Stimulated activated CD4-positive, alpha-beta T cell treated with anti-CD3 and anti-CD28 coated beads, Interleukin-1b, Interleukin-23, amount 100 ng/mL, for 4 hours (primary cell): ENCODE measurements at places on chromosomes 6 and 20.

DNA sequence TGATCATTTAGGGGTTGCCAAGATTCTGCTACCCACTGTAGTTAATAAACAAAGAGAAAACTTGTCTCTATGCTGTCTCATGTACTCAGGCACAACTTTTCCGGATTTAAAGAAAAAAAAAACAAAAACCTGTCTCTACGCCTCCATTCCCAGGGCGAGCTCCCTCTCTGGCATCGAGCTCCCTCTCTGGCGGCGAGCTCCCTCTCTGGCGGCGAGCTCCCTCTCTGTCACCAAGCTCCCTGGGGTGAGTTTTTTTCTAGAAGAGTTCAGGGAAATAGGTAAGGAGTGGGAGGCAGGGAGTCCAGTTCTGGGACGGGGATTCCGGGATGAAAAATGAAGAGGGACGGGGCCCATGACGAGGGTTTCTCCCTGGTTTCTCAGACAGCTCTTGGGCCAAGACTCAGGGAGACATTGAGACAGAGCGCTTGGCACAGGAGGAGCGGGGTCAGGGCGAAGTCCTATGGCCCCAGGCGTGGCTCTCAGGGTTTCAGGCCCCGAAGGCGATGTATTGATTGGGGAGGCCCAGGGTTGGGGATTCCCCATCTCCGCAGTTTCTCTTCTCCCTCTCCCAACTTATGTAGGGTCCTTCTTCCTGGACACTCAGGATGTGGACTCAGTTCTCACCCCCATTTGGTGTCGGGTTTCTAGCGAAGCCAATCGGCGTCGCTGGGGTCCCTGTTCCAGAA, 16.5 kb upstream of the HLA-A start:
- no peak for DNase-seq

DNA sequence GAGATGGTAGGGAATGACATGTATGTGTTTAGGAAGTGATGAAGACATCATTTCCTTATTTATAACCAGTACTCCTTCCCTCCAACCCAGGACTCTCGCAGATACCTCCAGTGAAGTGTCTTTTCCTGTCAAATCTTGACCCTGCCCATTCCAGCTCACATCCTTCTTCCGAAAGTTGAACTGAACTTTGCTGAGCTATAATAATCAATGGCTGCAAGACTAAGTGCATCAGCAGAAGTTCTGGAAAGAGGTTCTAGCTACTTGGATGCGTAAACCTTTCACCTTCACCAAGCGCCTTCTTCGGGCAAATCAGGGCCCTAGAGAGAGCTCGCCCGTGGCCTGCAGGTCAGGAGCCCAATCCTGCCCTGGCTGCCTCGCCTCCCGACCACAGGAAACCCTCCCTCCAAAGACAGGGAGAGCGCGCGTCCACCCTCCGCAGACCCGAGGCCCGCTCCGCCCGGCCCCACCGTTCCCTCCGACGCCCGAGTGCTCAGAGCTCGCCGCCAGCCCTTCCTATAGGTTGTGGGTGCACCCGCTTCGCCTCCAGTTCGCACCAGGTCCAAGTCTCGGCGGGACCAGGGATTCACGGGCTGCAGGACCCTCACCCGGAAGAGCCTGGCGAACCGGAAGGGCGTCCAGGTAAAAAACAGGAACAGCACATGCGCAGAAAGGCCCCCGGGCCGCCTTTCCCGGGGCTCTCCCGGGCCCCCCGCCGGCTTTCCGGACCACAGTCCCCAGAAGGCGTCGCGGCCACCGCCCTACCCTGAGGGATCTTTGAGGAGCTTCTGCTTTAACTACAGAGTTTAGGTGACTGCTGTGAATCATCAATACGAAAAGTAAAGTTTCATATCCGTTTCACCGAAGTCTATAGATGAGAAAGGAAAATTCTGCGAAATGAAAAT, at the start of gene ZNF334:
Gene ZNF334, minus strand, starts transcription at position 617 of the 902 bp plus-strand sequence. CDS start 1,457 bp downstream, outside the sequence.
- no peak for DNase-seq

GRCh38 chr6:20877008-20877937, 343.0 kb downstream of the CDKAL1 start:
- DNase-seq, result no peak

- no peak for DNase-seq
These were observed 626.6 kb upstream of the ADGRB3 start for GRCh38 chr6:68008445-68008844.

DNA sequence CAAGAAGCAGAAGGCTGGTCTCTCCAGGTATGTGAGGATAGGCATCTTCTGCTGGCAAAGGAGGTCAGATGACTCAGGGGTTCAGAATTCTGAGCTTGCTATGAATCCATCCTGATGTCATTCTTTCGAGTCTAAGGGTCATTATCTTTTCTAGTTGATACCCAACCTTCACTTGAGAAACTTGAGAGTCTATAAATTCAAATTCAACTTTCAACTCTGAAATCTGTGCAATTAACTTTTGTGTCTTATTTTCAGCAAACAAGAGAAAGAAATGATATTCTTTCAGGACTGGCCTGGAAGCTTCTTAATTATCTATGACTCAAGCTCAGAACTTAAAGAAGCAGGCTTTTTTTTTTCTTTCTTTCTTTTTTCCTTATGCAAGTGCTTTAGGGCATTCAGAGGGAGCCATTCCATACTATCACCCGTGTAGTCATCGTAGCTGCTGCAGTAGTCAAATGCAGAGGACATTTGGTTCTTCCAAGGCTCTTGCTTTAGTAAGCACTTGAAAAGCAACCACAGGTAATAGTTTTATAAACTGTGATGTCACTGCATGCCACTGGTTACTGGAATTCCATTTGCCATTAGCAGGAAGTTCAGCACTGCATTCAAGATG, 93.0 kb downstream of the ADTRP start:
- no peak for DNase-seq

GRCh38 chr6:55566036-55566710, 12.8 kb downstream of the HMGCLL1 start:
- no peak for DNase-seq

DNA sequence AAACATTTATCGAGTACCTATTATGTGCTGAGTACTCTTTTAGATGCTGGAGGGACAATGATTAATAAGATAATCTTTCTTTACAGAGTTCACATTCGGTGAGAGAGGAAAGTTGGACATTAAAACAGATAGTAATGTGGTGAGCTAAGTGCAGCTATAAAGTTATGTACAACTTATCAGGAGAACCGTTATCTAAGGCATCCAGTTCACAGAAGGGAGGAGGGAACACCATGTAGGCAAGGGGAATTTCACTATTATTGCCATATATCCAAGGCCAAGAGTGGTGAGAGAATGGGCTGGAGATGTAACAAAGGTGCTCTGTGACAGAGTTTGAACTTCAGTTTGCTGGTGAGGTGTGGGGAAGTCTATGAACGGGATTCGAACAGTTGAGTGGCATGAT, 105.8 kb downstream of the CARMIL1 start:
- no peak for DNase-seq

DNA sequence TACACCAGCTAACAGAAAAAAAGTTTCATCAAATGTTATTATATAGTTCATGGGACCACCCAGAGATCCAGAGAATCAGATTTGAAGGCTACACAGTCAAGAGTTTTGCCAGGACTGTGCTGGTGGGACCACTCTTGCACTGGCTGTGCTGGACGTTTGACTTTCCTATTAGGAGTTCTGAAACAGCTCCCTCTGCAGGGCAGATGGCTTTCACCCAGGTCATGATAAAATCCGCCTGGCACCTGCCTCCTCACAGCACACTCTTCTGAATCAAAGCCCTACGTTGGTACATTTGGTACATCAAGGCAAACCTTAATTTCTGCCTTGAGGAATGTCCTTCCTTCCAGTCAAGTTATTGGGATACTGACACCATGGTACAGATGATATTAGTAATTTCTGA, 302.1 kb downstream of the ZNF217 start:
- no peak for DNase-seq

DNA sequence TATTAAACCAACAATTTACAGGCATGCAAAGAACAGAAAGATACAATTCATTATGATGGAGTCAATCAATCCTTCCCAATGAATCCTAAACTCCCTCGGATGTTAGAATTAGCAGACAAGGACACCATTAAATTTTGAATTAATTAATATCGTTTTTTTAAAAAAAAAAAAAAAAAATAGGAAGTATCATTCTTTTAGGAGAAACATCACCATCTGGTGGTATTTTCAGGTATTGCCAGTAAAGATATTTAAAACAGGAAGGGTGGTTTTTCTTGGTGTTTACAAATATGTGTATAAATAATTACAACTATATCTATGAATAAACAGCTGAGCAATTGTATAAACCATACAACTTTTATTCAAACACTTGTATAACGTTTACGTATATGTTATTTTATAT, 564.4 kb downstream of the HAO1 start:
- DNase-seq, result no peak

DNA sequence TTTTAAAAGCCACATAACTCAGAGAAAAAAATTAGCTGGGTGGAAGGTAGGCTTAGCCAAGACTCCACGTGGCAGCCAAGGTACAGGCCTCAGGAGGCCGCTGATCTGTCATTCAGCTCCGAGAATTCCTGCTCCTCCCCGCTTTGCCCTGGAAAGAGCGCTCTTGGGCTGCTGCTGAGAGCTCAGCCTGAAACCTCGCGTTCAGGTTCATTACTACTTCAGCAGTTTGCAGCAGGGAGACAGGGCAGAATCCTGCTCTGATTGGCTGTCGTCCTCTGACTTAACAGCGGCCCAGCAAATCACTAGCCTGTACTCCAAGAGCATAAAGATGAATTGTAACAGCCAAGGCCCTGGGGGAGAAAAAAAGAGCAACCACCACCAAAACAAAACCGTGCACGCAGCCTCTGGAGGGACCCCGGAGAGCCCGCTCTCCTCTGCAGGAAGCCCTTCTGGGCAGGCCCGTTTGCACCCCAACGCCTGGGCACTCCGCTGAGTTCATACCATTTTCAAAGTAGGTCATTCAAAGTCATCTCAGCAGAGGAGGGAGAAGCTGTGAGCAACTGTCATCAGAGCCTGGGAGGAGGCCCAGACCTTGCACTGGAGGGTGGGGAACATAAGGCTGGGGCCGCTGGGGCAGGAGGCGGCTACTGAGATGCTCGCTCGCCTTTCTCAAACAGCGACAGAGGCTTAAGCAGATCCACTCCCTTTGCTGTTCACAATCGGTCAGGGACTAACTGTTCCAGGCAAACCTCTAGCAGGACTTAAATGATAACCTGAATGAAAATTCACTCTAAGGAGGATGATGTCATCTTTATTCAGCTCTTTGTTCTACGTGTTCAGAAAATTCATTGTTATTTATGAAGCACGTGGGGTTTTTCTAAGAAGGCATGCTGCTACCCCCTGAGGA, 42.3 kb upstream of the ATXN1 start:
- no peak for DNase-seq
